ENCODE measurements at places on chromosomes 3 and 15.

DNA sequence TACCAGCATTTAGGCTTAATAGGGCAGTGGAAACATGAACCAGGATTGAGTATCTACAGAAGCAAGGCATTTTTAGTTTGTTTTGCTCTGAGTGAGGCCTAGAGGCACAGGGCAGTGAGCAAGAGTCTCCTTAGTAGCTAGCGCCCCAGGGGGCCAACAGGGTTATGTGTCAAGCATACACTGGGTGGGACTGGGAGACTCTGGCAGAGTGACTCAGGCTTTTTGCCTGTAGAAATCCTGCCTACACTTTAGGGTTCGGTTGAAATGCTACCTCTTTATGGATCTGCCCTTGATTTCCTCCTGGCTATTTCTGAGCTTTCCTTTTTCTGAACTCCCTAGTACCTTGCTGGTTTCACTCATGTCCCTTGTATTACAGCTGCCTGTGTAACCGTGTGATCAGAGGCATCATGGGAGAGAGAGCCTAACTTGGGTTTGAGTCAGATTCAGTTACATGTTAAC lies 72.2 kb downstream of the TOP2B start:
- no peak for DNase-seq

- DNase-seq = no peak
Measured at GRCh38 chr3:52407779-52408178, 37.1 kb downstream of the SEMA3G start.

DNA sequence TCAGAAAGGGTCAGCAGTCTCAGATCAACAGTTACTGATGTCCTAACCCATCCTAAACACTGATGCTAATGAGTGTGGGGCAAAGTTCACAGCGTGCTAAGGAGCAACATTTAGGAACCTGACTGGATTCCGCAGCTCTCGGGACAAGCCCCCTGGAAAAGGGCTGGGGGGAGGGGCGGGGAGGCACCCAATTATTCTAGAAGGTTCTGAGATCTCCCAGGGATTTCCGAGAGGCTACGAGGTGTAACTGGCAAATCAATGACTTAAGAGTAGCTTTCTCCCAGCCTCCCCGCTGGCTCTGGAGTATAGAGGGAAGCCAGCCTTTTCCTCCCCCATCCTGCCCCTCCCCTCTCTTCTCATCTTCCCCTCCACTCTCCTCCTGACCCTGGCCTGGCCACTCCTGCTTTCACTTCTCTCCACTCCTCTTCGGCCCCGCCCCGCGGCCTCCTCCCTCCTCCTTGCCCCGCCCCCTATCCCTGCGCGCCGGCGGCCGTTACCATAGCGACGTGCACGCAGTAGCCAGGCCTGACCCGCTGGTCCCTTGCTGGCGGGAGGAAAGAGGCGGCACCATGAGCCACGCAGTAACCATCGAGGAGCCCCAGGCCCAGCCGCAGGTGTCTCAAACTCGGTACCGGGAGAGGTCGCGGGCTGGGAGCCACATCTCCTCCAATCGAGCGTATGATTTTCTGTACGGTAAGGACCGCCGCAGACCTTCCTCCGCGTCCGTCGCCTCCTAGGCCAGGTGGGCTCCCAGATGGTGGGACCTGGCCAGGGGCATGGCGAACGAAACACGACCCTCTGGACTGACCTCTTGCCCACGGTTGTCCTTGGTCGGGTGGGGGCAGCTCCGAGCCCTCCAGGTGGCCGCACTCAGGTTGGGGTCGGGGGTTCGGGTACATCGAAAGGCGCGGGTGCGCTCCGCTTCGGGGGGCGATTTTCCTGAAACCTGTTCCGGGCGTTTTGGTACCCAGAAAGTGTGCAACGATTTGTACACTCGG lies at the start of gene CFAP91:
Gene CFAP91, plus strand, starts transcription at position 493 of the 998 bp plus-strand sequence. Its CDS starts 77 bp downstream, at position 570.
- DNase-seq = peak; percentile 67

DNA sequence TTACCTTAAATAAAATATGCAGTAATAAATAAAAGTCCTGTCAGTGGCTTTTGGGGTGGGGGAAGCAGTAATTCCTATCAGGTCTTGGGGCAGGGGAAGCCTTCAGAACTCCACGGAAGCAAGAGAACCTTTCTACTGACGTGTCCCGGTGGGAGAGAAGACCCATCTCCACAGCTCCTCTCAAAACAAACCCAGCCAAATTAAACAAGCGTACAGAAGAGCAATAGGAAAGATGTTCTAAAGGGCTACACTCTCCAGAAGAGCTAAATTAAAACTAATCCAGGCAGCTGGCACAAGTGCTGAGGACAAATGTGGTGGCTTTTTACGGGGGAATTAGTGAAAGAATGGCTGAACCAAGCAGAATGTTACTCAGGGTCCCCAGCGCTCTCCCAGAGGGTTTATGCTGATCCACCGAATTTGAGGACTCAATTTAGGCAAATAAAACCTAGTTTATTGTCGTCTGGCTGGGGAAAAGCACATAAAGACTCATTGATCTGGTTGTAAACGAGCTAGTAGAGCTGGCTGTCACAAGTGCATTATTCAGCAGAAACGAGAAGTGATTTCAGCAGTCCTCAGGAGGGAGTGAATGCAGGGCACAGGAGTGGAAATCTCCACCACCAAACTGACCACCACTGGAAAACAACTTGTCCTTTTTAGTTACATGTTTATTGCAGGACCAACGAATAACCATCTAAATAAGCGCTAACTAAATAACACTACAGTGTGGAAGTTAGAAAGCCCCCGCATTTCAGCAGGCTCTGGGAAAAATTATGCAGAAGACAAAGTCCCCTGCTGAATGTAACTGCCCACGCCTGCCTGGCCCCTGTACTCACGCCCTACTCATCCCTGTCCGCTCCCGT lies 13.5 kb downstream of the BFSP2 start:
- DNase-seq = no peak

- DNase-seq = no peak
Measured at GRCh38 chr3:68072062-68072461, 417.6 kb upstream of the SUCLG2 start.

- DNase-seq = no peak
Measured at GRCh38 chr15:68983961-68984481, 30.5 kb upstream of the NOX5 start.

- DNase-seq = no peak
Measured at GRCh38 chr3:141421186-141421585, 52.9 kb downstream of the ZBTB38 start.

DNA sequence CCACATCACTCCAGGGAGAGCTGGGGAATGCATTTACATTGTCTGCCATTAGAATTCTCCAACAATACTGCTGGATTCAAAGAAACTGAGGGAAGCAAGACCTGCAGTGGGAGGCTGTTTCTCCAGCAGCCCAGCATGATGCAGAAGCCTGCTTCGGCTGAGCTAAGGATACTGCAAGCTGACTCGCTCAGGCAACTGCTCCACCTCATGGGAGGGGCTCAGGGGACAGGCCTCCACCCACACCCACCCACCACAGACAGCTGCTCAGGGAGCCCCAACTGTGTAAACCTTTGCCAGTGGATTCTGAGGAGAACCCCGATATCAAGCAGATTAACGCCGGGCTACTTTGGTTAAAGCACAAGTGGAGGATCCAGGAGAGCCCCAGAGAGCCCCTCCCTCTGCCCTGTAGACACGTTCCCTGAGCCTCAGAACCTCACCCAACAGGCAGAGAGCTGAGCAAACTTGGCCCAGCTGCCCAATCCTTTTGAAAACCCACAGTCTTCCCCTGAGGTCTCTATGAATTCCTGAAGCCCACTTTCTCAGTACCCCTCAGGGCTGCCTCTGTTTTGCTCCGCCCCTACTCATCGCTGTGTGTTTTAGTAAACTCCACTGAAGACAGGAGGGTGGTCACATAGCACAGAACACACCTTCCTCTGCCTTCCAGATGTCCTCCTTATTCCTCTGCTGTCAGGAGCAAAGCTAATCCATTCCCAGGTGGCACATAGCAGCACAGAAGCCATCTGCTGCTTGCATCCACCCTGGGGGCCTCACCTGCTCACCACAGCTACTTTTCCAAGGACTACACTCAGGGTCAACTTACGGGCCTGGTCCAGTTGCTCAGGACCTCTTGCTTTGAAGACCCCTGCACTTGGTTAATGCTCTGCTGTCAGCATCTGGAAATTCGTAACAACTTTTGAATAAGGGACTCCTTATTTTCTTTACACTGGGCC lies 269.0 kb downstream of the ABHD5 start:
- no peak for DNase-seq

GRCh38 chr3:81829937-81830336 lies 68.5 kb upstream of the GBE1 start:
- no peak for DNase-seq

- no peak for DNase-seq
Measured at GRCh38 chr3:143269741-143270140, 150.2 kb downstream of the CHST2 start.

DNA sequence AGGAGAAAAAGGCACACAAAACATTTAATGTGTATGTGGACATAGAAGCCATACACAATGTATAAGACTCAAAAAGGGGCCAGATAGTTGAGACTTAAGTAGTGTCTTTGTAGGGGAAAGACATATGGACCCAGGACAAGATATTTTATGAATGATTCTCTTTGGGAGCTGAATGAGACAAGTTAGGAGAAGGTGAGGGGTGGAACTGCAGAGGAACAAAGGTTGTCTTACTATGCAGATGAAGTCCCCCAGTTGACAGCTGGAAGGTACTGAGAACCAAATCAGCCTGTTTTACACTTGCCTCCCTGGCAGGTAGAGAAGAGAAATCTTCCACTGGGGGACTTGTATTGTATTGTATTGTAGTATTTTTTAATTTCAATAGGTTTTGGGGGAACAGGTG lies 14.9 kb upstream of the GCNT3 start:
- no peak for DNase-seq

DNA sequence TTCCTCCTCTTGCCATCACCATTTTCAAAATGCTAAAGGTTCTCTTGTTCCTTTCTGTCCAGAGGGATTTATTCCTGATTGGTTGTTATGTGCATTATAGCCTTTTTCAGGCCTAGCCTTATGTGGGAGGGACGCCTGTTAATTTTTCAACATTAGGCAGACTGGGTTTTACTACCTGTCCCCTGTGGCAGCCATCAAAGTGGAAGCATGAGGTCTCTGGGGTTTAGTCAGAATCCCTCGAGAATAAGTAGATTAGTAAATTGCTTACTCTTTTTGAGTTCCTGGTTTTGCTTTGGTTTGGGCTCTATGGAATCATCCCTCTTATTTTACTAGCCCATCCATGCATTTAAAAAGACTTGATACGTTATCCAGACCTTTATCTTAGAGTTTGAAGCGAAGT lies 32.4 kb downstream of the PAK2 start:
- DNase-seq = no peak

- DNase-seq = no peak
Measured at GRCh38 chr3:59704292-59704691, 654.5 kb upstream of the CFAP20DC start.

DNA sequence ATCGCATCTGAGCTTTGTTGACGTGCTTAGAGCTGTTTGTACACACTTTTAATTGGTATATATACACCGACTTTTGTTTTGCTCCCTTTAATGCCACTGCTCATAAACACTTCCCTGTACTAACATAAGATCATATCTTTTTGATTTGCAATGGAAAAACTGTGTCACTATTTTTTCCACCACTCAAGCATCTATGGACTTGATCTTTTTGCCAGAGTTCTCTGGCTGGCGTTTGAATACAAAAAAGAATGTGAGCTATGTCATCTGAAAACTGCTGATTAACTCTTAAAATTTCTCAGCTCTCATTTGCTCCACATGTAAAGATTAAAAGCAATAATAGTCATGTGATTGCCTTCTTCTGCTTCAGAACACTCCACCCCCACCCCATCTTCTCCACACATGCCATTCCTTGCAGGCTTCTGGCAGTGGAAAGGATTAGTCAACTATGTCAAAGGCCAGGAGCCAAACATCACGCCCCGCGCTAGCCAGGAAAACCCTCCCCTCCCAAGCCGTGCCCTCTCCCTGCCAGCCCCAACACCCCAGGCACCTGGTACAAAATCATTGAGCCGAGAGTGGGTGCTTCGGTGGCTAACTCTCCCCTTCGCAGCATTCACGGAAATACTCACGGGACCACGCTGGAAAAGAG lies 123.4 kb upstream of the MEF2A start:
- DNase-seq = no peak

DNA sequence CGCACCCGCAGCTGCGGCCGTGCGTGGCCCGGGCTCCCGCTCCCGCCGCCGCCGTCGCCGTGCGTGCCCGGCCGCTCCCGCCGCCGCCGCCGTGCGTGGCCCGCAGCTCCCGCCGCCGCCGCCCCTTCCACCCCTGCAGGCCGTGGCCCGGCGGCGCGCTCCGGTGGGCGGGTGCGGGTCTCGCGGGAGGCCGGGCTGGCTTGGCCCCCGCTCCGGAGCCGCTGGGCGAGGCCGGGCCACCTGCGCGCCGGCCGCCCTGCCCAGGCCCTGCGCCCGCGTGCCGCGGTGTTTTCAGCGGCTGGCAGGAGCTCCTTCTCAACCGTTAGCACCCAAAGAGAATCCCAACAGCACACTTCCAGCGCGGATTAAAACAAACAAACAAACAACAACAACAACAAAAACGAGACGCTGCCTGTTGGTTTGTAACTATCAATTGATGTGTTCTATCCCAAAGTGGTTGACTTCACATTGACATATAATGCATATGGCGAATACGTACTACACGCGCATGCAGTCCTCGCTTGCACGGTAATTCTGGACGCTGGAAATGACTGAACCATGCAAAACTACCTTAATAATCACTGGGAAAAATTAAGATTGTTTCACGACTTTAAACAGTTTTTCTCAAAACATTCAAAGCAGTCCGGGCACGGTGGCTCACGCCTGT lies 113.7 kb upstream of the GOLGA8J start:
- no peak for DNase-seq

DNA sequence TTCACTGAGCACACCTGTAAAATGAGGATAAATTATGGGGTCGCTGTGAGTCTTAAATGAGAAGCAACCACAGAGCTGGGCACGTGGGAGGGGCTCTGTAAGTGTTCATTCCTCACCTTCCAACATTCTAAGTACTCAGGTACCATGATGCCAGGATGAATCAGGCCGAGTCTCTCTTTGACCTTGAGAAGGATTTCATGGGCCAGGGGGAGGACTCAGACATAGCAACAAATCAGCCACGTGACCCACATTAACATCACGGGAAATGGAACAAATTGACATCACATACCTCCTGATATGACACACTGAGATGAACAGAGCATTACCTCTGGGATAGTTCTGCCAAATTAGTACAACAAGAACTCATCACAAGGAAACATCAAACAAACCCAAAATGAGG lies 35.2 kb upstream of the USP3 start:
- no peak for DNase-seq

- DNase-seq = no peak
Measured at GRCh38 chr3:12973827-12974226, 99.4 kb downstream of the IQSEC1 start.

DNA sequence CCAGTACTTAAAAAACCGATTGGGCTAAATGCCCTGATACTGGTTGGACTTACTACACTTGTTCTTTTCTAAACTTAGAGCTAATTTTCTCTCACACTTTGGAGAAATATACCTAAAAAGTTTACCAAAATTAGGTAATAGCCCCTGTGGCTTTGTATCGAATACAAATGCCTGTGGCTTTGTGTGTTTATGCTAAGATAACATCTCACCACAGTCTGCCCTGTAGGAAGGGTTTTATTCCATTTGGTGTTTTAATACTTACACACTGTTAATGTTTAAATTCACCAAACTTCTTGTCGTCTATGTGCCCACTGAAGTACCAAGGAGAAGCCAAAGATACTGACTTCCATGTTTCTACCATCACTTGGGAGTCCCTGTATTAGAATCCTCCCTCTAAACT lies 66.4 kb downstream of the BCHE start:
- no peak for DNase-seq

GRCh38 chr3:61901986-61902385 lies 340.6 kb downstream of the PTPRG start:
- no peak for DNase-seq
